Esophagus squamous epithelium (tissue), 5 donors: ENCODE measurements at places on chromosomes 7 and 10. TPM values are rescaled to one million over a fixed set of nuclear protein-coding genes. Genes with fewer than 3 reads are reported as not detected.

Gene VOPP1
- 13.9 TPM for total RNA-seq

Gene AGMO
- not detected for total RNA-seq

Gene HIF1AN
- total RNA-seq: 8.6 TPM

GRCh38 chr10:112151524-112152039 lies 32.0 kb downstream of the GPAM start:
- H3K27me3 ChIP-seq: no peaks in the 10 kb centered on the region
- H3K4me3 ChIP-seq: no peak overlapping the region
- no peak overlapping the region for H3K27ac ChIP-seq
- DNase-seq: no peak
- H3K36me3 ChIP-seq: no peaks in the 10 kb centered on the region

DNA sequence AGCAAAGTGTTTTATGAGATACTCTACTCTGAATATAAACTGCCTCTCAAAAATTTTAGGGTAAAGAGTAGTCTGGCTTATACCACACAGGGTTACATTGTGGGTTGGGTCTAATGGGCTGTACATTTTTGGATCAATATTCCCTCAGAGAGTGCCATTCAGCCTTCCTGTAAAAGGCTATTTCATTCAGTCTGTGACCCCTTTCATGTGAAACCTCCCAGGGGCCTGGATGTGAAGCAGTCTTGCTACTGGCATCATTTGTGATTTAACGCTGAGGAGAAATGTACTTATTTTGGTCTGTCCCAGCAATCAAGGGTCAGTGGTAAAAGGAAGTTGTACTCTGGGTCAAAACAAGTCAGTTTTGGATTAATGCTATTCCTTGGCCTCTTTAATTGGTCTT lies 71.8 kb upstream of the PRKG1 start:
- H3K27ac ChIP-seq: no peak overlapping the region
- DNase-seq: no peak

- no peak for DNase-seq
- no peak overlapping the region for H3K27ac ChIP-seq
- no peaks in the 10 kb centered on the region for H3K27me3 ChIP-seq
- no peak overlapping the region for H3K4me3 ChIP-seq
- H3K4me1 ChIP-seq: no peaks in the 10 kb centered on the region
- no peaks in the 10 kb centered on the region for H3K36me3 ChIP-seq
Measured at GRCh38 chr10:116132780-116133399, 140.1 kb downstream of the GFRA1 start.

- no peaks in the 10 kb centered on the region for H3K4me1 ChIP-seq
- H3K4me3 ChIP-seq: no peak overlapping the region
- H3K27ac ChIP-seq: no peak overlapping the region
- no peak for DNase-seq
Measured at GRCh38 chr7:115088893-115089292, 167.0 kb downstream of the MDFIC start.

DNA sequence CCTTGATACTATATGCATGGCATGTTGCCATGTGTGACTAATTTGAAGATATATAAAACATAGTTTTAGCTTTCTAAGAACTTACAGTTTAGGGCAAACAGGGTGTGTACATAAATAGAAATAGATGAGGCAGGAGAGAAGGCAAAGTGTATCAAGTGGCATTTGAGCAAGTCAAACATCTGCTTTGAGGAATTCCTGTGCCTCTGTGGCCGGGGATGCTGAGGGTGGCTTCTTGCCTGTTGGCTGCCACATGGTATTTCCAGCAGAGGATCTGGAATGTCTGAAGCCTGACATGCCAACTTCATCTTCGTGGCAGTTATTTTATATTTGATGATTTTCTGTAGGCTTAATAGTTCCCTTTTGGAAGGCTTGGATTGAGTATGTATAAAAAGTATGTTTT lies 6.0 kb downstream of the SSBP1 start:
- peaks cover 6% of the 10 kb centered on the region for H3K4me1 ChIP-seq
- DNase-seq: no peak
- no peak overlapping the region for H3K4me3 ChIP-seq

DNA sequence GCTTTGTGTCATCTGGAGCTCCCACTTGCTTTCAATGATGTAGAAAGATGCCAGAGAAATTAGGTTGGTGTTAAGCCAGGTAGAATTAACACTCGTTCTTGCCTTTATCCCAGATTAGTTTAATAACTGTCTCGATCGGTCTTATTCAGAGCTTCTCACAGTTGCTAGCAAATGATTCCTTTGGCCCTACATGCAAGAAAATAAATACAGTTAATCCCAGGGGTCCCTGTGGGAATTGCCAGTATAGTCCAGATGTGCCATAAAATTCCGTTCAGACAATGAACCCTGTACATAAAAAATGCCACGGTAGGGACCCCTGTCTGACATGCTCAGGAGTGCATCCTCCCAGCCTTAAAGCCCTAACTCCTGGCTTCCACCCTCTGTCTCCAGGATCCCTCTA lies 207.5 kb downstream of the ARHGAP12 start:
- H3K4me3 ChIP-seq: no peak overlapping the region
- no peaks in the 10 kb centered on the region for H3K27me3 ChIP-seq
- H3K27ac ChIP-seq: no peak overlapping the region

DNA sequence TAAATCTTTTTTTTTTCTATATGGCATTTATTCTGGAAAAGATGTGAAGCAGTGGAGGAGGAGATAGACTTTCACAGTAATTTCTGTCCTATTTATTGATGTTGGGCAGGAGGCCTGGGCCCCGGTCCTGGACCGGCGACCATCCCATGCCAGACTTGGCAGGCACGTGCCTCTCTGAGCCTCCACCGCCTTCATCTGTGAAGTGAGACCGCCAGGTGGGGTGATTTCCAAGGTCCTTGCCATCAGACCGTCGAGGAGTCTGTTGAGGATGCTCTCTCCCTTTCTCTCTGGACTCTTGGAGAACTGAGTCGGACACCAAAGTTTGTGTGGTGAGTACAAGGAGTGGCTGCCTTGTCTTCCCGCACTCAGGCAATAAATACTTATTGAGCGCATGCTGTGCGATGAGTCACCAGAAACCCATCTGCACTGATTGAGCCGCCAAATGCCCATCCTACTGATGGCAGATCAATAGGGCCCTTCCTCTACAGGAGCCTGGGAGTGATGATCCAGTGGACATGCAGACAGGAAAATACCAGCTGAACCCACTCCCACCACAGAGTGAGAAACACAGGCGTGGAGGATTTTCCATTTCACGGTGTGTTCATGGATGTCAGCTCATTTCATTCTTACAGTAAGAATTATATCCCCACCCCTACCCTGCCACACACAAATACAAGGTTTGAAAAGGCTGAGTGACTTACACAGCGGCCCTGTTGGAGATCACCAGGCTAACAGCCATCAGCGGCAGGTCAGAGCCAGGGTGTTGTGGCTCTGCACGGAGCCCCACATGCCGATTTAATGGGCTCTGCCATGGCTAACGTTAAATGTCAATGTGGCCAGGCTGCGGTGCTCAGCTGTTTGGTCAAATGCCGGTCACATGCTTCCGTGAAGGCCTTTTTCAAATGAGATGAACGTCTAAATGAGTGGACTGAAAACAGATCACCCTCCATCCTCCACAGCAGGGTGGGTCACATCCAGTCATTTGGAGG lies 11.5 kb upstream of the PRKAG2 start:
- no peak overlapping the region for H3K27ac ChIP-seq
- DNase-seq: no peak
- no peak overlapping the region for H3K4me3 ChIP-seq
- H3K4me1 ChIP-seq: no peaks in the 10 kb centered on the region
- no peaks in the 10 kb centered on the region for H3K27me3 ChIP-seq

GRCh38 chr7:137169282-137169698 lies 174.2 kb downstream of the PTN start:
- no peaks in the 10 kb centered on the region for H3K4me1 ChIP-seq
- no peaks in the 10 kb centered on the region for H3K27me3 ChIP-seq
- DNase-seq: no peak
- H3K4me3 ChIP-seq: no peak overlapping the region
- H3K27ac ChIP-seq: no peak overlapping the region
- H3K36me3 ChIP-seq: no peaks in the 10 kb centered on the region

DNA sequence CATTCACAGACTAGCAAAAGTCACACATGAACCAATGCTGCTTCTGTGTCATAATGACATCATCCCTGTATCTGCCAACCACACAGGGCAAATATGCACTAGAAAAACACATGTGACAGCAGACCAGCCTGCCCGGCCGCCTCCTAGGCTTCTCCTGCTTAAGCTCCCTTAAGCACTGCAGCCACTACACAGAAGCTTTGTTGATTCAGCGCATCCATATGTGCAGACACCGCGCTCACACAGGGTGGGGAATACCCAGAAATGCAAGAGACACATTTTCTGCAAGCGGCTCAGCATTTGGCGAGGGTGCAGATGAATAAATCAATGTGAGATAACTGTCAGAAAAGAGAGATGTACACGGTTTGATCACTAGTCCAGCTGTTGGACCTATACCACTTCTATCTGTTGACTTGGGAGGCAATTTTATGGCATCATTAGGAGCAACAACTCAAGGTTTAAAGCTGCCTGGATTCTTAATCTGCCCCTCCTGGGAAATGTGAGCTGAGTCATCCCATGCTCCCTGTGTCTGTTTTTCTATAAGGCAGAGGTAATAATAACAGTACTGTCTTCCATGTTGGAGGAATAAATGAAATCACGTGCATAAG lies 33.4 kb downstream of the CPXM2 start:
- DNase-seq: no peak
- peaks cover 23% of the 10 kb centered on the region for H3K4me1 ChIP-seq
- no peaks in the 10 kb centered on the region for H3K27me3 ChIP-seq
- H3K4me3 ChIP-seq: no peak overlapping the region

DNA sequence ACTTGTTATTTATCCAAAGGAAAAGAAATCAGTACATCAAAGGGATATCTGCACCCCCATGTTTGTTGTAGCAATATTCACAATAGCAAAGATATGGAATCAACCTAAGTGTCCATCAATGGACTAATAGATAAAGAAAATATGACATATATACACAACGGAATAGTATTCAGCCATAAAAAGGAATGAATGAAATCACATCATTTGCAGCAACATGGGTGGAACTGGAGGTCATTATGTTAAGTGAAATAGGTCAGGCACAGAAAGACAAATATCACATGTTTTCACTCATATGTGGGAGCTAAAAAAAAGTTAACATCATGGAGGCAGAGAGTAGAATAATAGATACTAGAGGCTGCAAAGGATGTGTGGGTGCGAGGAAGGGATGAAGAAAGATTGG lies 25.0 kb upstream of the KAT6B start:
- no peaks in the 10 kb centered on the region for H3K4me1 ChIP-seq
- no peaks in the 10 kb centered on the region for H3K36me3 ChIP-seq
